ENCODE measurements at places on chromosomes 11 and 22.

- no peak for DNase-seq
These were observed 8.1 kb upstream of the UPK3A start for GRCh38 chr22:45276507-45277105.

DNA sequence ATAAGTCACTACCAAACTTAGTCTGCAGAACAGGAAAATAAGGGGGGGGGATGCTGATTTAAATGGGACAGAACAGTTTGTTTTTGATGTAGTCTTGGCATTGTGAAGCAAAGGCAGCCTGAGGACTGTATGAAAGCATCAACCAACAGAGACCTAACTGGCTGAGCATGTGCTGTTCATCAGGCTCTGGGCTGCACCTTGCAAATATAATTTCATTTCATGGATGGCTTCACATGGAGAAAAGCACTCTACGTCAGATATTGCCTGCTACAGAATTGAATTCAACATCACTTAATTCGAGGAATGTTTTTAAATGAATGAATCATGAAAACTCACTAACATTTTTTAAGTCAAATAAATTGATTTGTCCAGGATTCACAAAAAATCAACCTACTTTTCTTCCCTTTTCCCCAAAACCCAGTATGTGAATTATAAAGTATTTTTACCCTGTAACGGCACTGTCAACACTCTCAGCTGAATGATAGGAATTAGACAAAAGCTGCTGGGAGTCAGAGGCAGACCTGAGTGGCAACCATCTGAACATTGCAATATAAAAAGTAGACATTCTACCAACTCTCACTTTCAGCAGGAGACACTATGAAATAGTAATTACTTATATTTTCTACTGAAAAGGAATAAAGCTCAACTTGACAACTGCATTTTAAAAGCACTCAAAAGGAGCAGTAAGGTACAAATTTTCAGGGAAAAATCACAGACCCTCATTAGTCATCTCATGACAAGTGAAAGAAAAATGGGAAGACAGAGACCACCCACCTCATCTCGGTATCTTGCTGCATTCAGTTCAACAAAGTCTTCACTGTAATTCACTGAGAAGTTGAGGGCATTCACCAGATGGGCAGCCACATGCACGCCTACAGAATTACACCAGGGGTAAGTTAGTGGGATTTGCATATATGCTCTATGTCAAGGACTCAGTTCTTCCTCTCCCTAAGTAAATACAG lies 47.5 kb downstream of the NOX4 start:
- no peak for DNase-seq

- DNase-seq, result no peak
These were observed 1.8 kb downstream of the ARHGAP1 start for GRCh38 chr11:46698597-46698996.

- no peak for DNase-seq
These were observed 137.6 kb downstream of the SNX19 start for GRCh38 chr11:130778705-130779104.

GRCh38 chr11:46513934-46514342 lies 79.9 kb downstream of the AMBRA1 start:
- DNase-seq, result no peak

DNA sequence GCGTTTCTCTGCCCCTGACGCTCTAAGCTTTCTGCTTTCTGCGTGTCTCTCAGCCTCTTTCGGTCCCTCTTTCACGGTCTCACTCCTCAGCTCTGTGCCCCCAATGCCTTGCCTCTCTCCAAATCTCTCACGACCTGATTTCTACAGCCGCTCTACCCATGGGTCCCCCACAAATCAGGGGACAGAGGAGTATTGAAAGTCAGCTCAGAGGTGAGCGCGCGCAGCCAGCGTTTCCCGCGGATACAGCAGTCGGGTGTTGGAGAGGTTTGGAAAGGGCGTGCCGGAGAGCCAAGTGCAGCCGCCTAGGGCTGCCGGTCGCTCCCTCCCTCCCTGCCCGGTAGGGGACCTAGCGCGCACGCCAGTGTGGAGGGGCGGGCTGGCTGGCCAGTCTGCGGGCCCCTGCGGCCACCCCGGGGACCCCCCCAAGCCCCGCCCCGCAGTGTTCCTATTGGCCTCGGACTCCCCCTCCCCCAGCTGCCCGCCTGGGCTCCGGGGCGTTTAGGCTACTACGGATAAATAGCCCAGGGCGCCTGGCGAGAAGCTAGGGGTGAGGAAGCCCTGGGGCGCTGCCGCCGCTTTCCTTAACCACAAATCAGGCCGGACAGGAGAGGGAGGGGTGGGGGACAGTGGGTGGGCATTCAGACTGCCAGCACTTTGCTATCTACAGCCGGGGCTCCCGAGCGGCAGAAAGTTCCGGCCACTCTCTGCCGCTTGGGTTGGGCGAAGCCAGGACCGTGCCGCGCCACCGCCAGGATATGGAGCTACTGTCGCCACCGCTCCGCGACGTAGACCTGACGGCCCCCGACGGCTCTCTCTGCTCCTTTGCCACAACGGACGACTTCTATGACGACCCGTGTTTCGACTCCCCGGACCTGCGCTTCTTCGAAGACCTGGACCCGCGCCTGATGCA lies at the start of gene MYOD1:
TSS of gene MYOD1 (plus strand) at position 544 of the 910 bp plus-strand sequence. CDS start at position 756, 212 bp downstream.
- no peak for DNase-seq

DNA sequence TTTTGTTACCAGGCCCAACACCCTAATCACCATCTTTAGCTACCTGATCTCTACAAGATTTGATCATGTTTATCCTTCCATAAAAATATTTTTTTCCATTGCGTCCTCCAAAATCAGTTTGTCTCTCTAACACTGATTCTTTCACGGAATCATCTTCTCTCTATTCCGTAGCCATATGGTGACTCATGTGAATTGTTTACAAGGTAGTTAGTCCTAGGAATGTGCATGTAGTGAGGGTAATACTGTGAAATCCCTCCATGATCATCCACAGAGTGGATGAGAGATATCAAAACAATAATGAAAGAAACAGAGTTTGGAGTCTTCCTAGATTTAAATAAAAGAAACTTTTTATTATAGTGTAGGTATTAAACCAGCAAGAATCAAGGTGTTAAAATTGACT lies 230.2 kb downstream of the METTL15 start:
- no peak for DNase-seq

- no peak for DNase-seq
These were observed 294 bp upstream of the MTMR3 start for GRCh38 chr22:29882716-29883044.

GRCh38 chr11:95254131-95254704 lies 23.2 kb upstream of the SESN3 start:
- DNase-seq, result peak; percentile 87

GRCh38 chr11:63847363-63847762 lies 8.5 kb downstream of the MARK2 start:
- DNase-seq, result no peak

- no peak for DNase-seq
These were observed 6.3 kb upstream of the ZC3H12C start for GRCh38 chr11:110086892-110087309.

DNA sequence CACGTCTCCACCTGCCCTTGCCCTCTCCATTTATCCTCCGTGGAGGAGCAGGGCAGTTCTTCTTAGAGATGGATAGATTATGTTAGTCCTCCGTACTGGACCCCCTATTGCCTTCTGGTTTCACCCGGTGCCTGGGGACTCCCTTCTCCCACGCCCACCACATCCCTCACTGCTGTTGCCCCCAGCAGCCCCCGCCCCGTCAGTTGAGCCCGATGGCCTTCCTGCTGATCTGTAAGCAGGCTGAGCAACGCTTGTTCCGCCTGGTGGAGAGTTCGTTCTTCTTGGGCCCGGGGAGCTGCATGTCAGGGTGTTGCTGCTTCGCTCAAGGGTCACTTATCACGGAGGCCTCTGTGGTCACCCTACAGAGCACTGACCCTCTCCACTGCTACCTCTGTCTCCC lies 34.2 kb downstream of the B3GAT1 start:
- DNase-seq, result no peak

DNA sequence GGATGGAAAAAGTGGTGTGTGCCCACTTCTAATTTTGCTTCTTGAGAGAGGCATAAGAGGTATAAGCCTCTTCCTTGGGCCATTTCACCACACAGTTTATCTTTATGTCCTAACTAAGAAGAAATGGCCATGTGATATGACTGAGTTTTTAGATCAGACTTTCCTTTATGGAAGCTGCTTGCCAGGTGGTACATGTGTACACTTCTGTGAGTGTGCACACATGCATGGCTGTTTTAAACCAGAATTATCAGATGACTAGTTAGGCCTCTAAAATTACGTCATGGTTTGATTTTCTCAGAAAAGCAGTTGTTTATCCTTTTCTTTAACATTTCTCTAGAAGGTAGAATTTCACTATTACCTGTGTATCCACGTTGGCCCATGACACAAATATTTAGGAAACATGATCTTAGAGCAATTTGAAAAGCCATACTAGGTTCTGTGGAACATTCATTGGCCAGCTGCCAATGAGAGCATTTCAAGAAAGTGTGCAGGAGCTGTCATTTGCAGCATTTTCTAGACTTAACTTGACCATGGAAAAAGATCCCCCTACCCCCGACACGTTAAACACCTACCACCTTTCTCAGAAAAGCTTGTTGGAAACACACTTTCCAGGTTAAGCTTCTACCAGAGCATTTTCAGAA lies 109.2 kb upstream of the GAL start:
- DNase-seq, result no peak

- no peak for DNase-seq
These were observed 2211.8 kb downstream of the LRRC4C start for GRCh38 chr11:39247570-39248137.

DNA sequence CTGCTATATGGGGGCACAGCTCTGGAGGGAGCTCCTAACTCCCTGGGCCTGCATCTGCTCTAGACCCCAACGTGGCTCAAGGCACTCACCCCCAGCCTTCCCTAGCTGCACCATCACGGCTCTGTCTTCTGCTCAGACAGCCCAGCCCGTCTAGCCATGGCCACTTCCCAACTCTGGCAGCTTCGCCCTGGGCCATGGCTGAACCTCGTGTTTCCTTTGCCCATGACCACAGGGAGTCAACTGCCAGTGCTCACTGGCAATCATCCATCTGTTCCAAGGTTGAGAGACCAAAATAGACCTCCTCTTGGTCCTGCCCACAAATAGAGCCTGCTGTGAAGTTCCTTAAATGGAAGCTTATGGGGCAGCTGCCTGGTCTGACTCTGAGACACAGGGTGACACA lies 5.4 kb downstream of the LMO1 start:
- no peak for DNase-seq

DNA sequence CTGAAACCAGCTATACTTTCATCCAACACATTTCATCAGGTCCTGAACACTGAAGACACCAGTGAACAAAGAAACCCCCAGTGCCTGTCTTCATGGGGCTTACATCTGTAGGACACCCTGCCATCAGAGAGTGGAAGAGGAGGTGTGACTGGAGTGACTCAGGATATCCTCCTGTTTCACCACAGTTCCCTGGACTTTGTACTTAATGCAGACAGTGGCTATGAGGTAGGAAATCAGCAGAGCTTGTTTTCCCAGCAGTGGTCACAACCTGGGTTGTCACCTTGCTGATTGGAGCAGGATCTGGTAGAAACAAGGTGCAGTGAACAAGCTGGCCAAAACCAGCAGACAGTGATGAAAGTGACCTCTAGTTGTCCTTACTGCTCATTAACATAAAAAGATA lies 128.8 kb downstream of the KIRREL3 start:
- DNase-seq, result no peak

DNA sequence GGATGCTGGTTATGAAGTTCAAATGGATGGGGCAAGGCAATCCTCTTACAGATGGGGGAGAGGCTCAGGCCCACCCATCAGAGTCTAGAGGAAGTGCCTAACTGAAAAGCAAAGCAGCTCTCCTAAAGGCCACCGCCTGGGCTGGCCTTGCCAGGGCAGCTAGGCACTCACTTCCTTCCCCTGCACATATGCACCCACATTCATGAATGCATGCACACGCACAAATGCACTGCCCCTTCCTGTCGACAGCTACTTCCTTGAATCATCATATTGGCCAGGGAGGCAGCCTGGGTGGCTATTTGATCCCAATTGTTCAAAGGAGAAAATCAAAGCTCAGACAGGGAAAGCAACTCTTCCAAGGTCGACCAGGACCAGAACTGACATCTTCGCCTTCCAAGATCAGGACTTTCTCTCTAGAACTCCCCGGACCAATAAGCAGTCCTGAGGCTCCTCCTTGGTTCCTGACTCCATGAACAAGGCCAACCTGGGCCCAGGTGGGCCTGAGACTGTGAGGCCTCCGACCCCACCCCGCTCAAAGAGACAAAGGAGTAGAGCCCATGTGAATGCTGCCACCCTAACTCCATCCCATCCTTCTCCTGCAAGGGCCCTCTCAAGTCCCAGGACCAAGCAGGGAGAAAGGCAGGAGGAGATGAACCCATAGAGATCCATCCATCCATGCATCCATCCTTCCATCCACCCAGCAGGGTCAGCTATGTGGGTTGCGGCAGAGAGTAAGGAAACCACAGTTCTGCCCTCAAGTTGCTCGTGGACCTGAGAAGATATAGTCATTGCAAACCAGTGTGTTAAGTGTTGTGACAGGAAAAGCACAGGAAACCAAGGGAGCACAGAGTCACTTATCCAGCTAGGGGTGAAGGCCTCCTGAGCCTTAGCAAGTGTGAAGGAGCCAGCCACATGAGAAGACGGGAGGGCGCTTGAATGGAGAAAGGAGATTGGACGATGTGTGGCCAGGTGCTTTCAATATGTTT lies 35.4 kb upstream of the LMO1 start:
- no peak for DNase-seq

- no peak for DNase-seq
These were observed 8.5 kb upstream of the SCYL1 start for GRCh38 chr11:65516135-65516968.

GRCh38 chr11:5713695-5714094 lies 22.6 kb upstream of the OR56B1 start:
- no peak for DNase-seq

GRCh38 chr22:17639247-17639741 lies 737 bp downstream of the BCL2L13 start:
- peak; percentile 5 for DNase-seq

GRCh38 chr11:1651411-1651980 lies 21.9 kb downstream of the KRTAP5-5 start:
- no peak for DNase-seq

GRCh38 chr11:44277196-44278090 lies 32.5 kb downstream of the ALX4 start:
- no peak for DNase-seq

- no peak for DNase-seq
These were observed 830 bp downstream of the C11orf97 start for GRCh38 chr11:94513091-94513490.

GRCh38 chr11:35083181-35083430 lies 55.9 kb upstream of the CD44 start:
- DNase-seq, result no peak

DNA sequence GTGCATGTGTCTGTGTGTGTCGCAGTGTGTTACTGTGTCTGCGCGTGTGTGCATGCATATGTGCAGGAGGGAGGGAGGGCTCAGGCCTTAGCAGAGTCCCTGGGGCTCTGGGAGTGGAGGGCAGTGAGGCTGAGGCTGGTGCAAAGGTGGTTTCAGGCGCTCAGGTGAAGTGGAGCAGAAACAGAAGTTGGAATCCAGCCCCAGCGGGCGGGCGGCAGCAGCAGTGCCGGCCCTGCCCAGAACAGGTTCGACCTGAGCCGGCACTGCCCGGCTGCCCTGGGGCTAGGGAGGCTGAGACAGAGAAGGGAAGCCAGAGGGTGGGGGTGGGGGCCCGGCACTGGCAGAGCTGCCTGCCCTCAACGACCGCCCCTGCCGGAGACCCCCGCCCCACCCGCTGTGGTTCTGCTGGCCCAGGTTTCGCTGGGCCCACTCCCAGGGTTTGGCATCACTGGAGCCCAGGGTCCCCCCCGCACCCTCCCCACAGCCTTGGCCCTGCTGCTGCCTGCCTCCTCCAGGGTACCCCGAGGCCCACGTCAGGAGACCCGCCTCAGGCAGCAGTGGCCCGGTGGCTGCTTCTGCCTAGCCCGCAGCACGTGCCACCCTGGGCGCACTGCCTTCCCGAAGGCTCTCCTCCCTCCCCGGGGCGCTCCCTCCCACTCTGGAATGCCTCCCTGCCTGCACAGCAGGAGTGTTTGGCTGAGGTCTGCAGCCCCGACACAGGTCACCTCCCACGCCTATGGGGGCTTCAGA lies 13.3 kb downstream of the ASCL2 start:
- DNase-seq, result no peak

Data from naive B cell (primary cell).